AG04450 (cell line): ENCODE measurements at places on chromosomes 4 and X.
A peak's percentile ranks its signal among the peaks of the same experiment; 100 is the strongest.

DNA sequence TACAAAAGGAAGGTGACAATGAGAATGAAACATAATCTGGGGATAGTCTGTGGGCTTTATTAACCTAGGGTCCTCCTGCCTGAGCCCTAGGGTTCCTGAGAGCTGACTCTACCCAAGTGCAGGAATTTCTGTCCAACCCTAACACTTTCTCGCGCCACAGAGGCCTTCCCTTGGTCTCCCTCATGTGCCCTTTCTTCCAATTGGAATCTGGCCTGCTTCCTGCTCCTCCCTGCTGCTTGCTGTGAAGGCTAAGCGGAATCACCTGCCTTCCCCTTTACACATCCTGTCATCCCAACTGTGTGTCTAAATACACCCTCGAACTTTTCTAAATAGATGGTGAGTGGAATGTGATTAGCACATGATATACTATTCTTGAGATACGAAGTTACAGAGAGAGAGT, 5.9 kb downstream of the MAGEA11 start:
- DNase-seq: no peak

GRCh38 chr4:121653986-121654385, 42.8 kb downstream of the ANXA5 start:
- DNase-seq: no peak

DNA sequence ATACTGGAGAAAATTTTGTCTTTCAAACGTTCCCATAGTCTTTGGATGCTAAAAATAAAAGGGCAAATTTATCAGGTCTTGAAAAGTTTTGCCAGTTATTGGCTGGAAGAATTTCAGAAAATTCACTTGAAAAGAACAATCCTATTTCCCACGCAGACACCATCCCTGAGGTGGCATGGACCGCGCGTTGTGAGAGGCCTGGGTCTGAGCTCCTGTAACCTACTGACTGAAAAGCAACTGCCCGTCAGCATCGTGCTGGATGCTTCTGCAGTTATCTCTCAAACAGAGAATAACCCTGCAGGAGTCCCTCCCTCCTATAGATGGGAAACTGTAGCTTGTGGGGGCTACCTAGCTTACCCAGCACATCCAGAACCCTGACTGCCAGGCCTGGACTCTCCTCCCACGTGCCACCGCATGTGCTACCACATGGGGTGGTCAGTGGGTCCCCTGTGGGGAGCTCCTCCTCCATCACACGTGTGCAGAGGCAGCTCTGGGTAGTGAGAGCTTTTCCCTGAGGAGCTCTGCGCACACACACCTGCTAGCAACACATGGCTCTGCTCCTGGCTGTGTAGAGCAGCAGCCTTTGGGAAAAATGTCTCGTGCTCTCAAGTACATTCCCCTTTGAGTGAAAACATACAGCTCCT, 36.1 kb downstream of the NSG1 start:
- DNase-seq: no peak

DNA sequence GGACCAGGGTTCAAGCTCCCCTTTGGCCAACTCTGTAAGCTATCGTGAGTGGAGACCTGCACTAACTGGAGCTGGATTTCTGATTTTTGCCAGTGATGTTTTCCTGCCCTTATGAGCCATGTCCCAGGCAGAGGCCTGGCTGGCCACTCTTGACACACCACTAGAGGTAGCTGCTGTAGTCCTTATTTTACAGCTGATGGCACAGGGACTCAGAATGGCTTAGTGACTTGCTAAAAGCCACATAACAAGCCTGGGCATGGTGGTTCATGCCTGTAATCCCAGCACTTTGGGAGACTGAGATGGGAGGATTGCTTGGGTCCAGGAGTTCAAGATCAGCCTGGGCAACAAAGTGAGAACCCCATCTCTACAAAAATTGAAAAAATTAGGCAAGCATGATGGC, 33.4 kb downstream of the CYTL1 start:
- no peak for DNase-seq

DNA sequence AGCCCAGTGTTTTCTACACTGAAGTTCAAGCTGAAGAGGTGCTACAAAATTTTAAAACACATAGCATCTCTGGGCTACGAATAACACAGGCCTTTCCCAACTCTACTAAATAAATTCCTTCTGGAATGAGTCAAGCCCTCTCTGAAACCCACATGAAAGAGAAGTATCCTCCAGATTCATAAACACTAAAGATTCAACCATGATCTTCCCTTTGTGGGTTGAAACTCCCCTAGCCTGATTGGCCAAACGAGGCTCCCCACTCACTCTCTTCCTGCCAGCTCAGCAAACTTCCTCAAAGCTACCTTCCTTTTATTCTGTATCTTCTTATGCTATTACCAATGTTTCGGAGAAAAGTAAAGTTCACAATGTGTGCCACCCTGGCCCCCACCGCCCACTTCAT, 95.4 kb downstream of the NKX6-1 start:
- no peak for DNase-seq

DNA sequence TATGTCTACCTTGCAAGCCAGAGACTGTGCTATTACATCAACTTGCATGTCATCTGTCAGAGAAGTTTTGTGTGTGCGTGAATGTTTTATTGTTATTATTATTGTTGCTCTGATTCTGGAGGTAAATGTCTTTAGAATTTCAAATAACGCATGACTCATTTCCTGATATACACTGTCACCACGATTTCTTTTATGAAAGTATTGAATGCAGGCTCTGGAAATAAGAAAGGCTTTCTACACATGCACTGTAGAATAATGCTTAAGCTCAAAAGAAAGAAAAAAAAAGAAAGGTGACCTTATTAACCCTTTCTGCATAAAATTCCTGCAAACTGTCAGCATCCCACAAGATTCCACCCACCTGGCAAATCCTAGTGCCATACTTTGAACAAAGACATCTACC, 632.9 kb downstream of the ZNF674 start:
- DNase-seq: no peak

DNA sequence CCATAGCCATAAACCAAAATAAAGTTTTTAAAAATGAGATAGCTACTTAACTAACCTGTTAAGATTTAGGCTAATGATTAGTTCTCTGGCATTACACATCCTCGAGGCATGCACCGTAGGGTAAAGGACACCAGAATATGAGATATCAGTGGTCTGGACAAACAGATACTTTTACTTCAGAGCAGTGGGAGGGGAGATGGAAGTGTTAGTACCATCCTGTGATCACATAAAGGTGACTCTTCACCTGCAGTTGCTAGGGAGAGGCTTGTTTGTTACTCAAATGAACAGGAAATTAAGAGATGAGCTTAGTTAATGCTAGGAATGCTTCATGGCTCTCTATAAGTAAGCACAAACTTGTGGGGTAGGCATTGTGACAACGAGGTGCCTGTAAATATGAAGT, 624.4 kb upstream of the MAGEB2 start:
- no peak for DNase-seq

DNA sequence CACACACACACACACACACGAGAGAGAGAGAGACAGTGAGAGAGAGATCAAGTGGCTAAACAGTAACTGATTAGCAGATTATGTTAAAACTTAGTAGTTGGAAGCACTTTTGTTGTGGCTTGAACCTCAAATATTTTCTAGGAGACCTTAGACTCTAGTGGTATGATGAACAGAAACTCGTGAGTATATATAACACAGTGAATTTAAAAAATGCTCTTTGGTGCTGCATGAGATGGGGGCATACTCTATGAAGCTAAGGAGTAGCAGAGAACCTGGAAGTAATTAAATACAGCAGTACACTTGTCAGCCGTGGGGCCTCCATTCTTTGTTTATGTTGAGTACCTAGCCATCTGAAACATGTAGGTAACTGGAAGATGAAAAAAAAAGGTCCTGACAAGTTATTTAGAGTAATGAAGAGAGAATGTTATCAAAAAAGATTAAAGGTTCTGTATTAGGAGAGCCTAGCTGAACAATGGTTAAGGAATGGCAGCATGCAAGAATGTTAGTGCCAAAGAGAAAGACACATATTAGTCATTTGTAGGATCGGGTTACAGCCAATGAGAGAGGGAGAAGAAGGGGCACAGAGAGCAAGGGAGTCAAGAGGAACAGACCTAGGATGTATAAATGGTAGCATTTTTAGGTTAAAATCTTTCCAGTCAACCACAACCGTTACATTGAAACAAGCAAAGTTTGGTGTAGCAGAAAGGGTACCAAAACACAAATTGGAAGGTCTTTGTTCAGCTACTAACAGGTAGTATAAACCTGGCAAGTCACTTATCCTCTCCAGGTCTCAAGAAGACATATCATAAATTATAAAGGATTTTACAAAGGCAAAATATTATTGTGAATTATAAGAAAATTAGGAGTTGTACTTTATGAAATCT, 316.7 kb upstream of the DIPK2B start:
- peak; percentile 42 for DNase-seq

DNA sequence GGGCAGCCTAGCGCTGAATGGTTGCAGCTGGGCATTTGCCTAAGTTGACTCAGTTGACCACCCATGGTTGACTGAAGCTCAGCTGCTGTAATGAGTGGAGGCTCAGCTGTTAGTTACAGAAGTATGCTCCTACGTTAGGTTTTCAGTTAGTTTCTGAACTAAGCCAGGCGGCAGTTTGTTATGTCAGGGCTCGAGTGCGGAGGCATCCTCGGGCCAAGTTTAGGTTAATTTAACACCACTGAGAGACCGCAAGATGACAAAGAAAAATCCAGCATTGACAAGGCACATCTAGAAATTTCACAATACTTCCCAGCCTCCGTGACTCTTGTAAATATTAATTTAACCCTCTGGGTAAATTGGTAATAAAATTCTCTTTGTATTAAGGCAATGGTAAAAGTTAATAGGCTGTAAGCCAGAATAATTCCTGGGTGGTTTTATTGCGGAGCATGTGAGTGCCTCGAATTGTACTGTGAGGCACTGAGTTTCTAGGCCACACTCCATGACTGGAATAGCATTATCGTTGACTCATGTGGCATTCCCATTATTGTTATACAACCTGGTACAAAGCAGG, 33.1 kb upstream of the CDKN2AIP start:
- peak; percentile 27 for DNase-seq

GRCh38 chr4:90118527-90119195, 8.5 kb upstream of the CCSER1 start:
- no peak for DNase-seq

- no peak for DNase-seq
These were observed 26.0 kb downstream of the CAPN6 start for GRCh38 chrX:111244235-111244750.

GRCh38 chr4:9987749-9988362, 33.4 kb downstream of the SLC2A9 start:
- no peak for DNase-seq
